ENCODE measurements at places on chromosomes 3 and 15. TPM values are rescaled to one million over a fixed set of nuclear protein-coding genes. Genes with fewer than 3 reads are reported as not detected.

GRCh38 chr3:69252631-69253030, 130.2 kb upstream of the LMOD3 start:
- no peak for DNase-seq

DNA sequence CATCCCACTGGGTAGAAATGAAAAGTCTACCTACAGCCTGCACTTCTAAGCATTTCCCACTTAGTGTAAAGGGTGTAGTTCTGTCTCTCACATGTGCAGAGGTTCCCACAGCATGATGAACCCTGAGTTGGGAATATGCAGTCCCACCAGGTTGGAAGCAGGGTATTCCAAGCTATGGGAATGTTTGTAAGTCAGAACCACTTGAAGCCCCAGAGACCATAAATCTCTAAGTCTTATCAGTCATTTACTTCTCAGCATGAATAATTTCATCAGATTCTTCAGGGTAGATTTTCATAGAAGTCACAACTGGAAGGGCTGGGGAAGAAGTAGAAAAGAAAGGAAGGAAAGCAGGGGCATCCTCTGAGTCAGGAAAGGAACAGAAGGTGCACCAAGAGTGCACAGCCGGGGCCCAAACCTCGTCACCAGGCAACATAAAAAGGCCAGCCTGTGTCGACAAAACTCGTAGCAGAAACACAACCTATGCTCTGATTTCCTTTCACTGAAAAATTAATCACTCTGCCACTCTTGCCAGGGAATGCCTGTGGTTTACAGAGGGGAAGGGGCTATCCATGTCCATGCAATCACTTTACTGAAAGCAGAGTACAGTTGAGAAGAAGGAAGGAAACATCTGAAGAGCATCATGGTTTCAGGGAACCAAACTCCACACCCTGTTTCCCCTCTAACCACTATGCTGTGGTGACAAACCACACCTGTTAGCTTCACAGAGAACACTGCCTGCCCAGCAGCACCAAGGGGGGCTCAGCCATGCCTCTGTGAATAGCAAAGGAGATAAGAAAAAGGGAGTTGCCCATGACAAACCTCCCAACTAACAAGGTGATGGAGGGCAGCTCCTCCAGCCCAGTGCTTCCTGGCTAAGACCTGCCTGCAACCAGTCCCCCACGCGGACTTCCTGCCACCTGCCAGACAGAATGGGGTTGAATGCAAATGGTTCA, 40.5 kb downstream of the SH3BP5 start:
- peak; percentile 59 for DNase-seq

GRCh38 chr15:73822998-73823397, 50.4 kb upstream of the TBC1D21 start:
- peak; percentile 49 for DNase-seq

The SERPINI1 gene
- total RNA-seq, result 0.65 TPM

- DNase-seq, result no peak
Measured at GRCh38 chr3:2477620-2478019, 379.0 kb downstream of the CNTN4 start.

The SRGAP3 gene
- total RNA-seq, result 0.44 TPM

DNA sequence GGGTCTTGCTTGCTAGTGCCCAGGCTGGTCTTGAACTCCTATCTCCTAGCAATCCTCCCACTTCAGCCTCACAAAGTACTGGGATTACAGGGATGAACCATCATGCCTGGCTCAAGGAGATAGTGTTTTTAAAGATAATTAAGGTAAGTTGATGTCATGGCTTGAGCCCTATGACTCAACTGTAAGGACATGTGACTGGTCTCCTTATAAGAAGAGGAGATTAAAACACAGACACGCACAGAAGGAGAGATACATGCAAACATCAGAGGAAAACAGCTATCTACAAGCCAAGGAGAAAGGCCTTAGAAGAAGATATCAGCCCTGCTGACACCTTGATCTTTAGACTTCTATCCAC, 220.4 kb upstream of the GADL1 start:
- DNase-seq, result no peak

DNA sequence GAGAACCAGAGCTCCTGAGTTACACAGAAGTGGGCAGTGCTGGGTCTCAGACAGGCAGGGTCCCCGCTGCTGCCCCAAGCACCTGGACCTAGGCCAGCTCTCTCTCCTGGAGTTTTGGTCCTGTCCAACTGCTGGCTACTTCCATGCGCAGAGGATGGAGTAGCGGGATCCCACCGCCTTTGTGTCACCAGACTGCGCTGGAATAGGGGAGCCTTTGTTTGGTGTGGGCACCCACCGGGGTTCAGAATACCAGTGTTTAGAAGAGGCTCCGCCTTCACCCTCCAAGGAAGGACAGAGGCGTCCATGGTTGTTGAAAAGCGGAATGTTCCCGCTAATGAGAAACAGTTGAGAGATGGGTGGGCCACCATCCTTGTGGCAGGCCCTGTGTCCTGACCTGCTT, 154.4 kb downstream of the DNAJB8 start:
- no peak for DNase-seq

The RNF111 gene
- 18.7 TPM for total RNA-seq

The EPHB3 gene
- total RNA-seq, result 0.60 TPM

Data from lung microvascular endothelial cell (primary cell).